Cardiac septum (tissue), 1 donor: ENCODE measurements at places on chromosomes 3 and 15.
A peak's percentile ranks its signal among the peaks of the same experiment; 100 is the strongest.

GRCh38 chr3:127451321-127451720 is 139.2 kb downstream of the TPRA1 start:
- peak; percentile 70 for DNase-seq

DNA sequence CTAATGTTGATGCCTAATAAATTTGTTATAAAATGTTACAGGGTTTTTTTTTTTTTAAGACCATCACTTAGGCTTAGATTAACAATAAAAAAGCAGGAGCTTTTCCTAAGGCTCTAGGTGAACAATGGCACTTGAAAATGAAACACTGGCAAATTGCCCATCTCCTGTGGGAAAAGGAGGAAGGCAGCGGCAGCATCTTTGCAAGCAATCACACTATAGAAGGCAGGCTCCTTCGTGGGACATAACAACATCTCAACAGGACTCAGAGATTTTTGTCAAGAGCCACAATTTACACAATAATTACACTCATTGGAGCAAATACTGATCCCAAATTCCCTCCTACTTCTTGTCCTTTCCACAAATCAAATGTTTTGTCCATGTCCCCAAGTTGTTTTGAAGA is 646.7 kb downstream of the ROBO2 start:
- no peak for DNase-seq

- DNase-seq = no peak
These were observed 596.2 kb upstream of the TBL1XR1 start for GRCh38 chr3:177793451-177793850.

DNA sequence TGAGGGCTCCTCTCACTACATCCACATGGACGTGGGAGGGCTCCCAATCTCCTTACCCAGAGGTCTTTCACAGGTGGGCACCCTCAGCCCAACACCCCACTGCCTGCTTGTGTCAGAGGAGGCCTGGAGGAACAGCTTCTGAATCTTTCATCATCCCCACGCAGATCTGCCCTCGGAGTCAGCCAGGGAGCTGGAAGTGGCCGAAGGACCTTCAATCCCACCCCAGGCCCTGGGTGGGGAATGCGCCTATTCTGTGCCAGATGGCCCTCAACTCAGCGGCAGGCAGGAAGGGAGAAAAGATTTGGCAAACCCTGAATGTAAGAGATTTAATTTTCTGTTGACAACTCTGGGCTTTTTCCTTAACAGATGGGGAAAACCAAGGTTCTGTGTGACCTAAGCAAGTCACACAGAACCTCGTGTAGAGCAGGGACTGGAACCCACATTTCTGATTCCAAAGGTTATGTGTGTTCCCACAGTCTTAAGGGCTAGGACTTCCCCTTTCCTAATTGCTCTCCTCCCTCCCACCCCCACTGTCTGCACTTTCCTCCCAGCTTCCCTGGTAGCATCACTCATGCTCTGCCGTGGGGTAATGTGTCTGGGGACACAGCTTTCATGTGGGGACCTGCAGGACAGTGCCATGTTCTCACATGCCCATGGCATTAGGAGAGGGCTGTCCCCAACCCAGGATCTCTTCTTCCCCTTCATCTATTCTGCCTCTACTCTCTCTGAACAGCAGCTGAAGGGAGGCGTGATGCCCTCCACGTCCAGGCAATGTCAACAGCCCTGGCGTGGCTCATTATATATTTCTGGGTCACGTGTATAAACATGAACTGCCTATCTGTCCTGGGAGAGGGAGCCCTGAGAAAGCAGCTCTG is 98.1 kb downstream of the SEMA5B start:
- DNase-seq = no peak

DNA sequence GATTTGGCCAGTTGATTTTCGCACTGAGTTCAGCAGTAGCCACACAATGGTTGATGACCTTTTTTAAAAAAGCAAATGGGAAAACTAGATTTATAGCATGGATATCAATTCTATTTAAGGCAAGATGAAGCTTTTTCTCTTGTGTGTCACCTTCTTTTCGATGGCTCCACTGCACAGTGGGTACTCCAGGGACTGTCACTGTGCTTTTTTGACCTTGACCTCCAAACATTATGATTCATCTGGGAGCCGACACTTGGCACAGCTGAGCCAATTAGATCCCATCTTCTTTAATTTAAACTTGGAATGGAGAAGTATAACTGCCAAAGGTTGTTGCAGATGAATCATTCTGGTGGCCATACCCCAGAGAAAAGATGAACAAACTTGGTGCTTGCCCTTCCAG is 367.3 kb downstream of the EPHA6 start:
- no peak for DNase-seq

DNA sequence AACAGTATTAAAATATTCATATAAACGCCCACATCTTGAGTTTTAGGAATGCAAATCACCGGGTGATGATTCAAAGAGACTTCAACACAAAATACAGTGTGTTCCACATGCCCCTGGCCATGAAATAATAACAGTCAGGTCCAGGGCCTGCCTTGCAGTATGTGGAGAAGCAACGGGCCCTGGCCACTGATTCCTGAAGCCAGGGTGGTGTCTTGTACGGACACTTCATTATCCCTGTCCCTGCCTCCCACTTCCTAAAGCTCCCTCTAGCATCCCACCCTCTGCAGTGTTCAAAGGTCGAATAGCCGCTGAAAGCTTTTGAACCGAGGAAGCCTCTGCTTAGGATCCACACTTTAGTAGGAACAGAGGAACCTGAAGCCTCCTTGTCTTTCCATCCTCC is 50.4 kb upstream of the PCSK6 start:
- DNase-seq = peak; percentile 29

GRCh38 chr3:186845756-186846155 is 3.2 kb downstream of the ADIPOQ start:
- DNase-seq = no peak

DNA sequence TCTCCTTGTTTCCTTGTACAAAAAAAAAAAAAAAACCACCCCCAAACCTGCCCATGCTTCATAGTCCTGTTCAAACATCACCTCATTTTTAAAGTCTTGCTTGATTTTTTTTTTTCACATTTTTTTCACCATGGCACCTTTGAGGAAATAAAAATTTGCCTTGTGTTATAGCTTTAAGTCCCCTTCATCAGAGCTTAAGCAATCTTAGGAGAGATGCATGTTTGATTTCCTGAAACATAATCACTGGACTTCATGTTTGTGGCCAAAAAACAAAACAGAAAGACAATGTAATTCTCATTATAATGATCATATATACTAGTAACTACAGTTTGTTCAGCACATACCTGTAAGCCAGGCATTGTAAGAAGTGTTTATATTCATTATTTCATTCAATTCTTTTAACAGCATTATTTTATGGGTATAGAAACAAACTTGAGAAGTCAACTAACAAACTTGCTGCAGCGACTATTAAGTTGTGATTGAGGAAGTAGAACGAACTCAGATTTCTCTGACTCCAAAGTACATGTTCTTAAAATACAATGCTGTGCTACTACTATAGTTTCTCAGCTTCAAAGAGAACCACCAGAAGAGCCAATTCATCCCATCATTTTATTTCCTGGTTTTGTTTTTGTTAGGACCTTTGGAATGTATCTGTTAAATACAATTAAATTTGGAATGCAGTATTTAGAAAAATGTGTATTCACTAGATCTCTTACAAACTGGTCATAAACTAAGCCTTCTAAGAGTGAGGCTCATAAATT is 203.8 kb downstream of the TCF12 start:
- DNase-seq = no peak

GRCh38 chr3:99468918-99469317 is 169.5 kb upstream of the COL8A1 start:
- DNase-seq = no peak

DNA sequence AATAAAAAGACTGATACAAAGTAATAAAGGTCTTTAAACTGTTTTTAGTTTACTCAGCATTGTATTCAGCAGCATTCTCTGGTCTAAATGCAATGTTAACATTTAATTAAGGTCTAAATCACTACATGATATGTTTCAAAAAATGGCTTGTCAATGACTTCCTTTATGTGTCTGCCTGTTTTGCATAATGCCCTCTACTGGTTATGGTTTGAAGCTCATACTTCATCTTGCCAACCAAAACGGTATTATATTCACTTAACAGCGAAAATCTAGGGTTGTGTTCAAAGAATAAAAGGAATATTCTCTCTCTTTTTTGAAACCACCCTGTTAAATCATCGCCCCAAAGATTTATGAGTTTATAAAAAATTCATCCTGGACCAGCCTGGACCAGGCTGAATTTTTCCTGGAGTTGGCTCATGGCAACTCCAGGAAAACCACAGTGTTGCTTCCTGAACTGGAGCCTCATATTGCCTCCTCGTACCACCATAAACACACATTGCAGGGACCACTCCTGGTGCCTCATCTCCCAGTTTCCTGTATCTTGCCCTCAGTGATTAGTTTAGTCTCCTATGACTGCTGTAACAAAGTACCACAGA is 6.7 kb upstream of the NCEH1 start:
- DNase-seq = no peak

DNA sequence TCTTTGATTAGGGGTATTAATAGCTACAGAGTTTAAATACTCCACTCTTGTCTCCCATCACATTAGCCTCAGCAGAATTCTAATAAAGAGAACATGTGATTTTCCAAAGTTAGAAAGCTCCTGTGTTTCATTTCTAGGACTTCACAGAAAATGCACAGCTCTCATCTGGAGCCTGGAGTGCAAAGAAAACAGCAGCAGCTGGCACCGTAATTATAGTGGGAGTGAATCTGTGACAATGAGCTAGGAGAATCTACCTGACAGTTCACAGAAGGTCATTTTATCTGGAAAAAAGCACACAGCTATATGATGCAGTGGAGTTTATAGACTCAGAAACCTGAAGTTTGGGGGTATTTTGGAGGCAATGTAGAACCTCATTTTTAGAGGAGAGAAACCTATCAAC is 5.4 kb upstream of the TRIM59 start:
- DNase-seq = no peak

- no peak for DNase-seq
These were observed 6.9 kb downstream of the TSC22D2 start for GRCh38 chr3:150414959-150415358.

GRCh38 chr15:86002444-86002843 is 77.2 kb upstream of the AGBL1 start:
- no peak for DNase-seq

GRCh38 chr15:60932051-60932915 is 296.8 kb downstream of the RORA start:
- no peak for DNase-seq

- DNase-seq = peak; percentile 81
These were observed 3.4 kb downstream of the PLXNB1 start for GRCh38 chr3:48426401-48426909.

DNA sequence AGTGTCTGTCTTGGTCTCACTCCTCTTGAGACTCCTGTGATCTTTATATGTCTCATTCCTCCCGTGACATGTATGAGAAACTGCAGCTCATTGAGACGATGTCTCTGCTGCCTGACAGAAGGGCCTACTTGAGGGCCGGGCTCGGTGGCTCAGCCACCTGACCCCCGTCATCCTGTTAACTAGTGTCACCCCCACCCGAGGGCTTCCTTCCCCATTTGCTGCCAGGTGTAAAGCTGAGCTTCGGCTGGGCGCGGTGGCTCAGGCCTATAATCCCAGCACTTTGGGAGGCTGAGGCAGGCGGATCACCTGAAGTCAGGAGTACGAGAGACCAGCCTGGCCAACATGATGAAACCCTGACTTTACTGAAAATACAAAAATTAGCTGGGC is 12.7 kb downstream of the SEMA4B start:
- DNase-seq = no peak

- DNase-seq = peak; percentile 35
These were observed 20.3 kb downstream of the CSRNP1 start for GRCh38 chr3:39133093-39133490.

DNA sequence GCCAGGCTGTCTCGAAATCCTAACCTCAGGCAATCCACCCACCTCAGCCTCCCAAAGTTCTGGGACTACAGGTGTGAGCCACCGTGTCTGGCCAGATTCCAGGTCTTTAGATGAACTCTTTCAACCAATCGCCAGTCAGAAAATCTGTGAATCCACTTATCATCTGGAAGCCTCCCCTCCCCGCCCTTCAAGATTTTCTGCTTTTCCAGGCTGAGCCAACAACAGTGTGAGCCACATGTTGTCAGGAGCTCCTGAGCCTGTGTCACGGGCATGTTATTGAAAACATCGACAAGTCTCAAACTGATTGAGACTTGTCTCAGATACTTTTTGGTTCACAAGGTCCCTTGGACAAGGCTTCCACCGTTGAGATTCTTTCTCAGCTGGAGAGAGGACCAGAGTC is 52.0 kb upstream of the TRPM1 start:
- DNase-seq = no peak

DNA sequence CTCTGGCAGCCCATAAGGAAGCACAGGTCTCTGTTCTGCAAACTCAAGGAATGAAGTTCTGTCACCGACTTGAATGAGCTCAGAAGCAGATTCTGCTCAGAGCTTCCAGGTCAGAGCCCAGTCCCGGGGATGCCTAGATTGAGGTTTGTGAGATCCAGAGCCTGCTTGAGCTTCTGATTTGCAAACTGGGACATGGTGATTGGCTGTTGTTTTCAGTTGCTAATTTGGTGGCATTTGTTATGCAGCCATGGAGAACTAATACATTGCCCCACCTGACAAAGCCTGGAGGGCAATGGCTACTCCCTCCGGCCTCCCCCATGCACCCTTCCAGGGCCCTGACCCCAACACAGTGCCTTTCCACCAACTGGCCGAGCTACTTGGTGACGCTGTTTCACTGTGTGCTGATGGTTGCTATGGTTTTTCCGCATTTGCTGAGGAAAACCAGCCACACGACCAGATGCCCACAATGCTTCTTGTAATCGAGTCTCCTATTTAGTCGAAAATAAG is 379.5 kb upstream of the ATP10A start:
- DNase-seq = no peak

- no peak for DNase-seq
These were observed 21.0 kb downstream of the THSD4 start for GRCh38 chr15:71136159-71136783.

- no peak for DNase-seq
These were observed 127.8 kb downstream of the ABI3BP start for GRCh38 chr3:100865442-100865841.

DNA sequence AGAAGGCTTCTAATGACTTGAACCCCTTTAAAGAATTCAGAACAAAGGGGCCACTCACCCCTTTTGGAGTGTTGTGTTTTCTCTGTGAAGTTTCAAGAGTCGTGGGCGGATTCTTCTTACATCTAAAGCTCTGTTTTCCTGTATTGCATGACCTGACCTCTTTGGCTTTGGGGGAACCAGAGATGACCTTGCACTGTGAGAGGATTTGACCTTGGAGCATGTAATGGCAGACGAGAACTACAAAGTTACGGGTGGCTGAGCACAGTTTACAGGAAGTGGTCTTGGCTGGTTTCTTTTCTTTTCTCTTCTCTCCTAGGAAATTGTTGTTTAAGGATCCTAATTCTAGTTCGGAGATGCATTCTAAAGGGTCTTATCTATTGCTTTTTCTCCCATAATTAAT is 6.2 kb upstream of the BDH1 start:
- DNase-seq = no peak

DNA sequence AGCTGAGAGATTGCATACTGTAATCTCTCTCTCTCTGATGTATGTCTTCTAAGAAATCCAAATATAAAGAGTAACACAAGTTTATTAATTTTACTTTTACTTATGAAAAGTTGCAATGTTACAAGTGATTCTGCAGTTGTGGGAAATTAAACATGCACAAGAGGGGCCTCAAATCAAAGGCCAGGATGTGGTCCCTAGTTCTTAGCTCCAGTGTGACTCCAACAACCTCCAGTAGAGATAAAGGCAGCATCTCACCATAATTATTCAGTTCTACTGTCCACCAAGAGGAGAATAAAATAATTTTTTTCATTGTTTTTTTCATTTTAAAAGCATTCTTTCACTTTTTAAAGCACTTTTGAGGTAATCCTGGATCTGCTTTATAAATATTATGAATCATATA is 223.3 kb downstream of the RAP2B start:
- no peak for DNase-seq
